ENCODE measurements at places on chromosomes 2 and 18. TPM values are rescaled to one million over a fixed set of nuclear protein-coding genes. Genes with fewer than 3 reads are reported as not detected.

GRCh38 chr18:36514778-36515177 is 217.3 kb downstream of the FHOD3 start:
- no peak for DNase-seq

DNA sequence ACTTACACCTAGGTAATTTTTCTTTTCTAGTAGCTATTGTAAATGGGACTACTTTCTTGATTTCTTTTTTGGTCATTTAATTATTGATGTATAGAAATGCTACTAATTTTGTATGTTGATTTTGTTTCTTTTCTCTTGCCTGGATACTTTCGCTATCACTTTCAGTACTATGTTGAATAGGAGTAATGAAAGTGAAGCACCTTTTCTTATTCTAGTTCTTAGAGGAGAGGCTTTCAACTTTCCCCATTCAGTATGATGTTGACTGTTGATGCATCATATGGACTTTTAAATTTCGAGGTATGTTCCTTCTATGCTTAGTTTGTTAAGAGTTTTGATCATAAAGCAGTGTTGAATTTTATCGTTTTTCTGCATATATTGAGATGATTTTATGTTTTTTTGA is 142.5 kb downstream of the CDH19 start:
- DNase-seq: no peak

DNA sequence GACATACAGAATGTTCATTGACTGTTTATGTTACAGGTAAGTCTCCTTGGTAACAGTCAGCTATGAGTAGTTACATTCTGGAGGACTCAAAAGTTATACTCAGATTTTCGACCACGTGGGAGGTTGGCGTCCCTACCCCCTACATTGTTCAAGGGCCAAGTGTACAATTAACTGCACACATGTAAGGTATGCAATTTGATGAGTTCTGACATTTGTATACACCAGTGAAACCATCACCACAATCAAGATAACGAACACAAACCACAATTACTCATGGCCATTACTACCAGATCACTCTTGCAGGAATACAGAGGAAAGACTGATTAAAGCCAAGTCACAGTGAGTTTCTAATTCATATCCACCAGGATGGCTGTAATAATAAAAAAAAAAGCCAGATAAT is 39.6 kb upstream of the LDLRAD4 start:
- DNase-seq: no peak

- DNase-seq: no peak
Observed at GRCh38 chr2:49943944-49944778, 789.8 kb upstream of the FSHR start.

- DNase-seq: no peak
Observed at GRCh38 chr2:127047054-127047453, 59.9 kb downstream of the BIN1 start.

DNA sequence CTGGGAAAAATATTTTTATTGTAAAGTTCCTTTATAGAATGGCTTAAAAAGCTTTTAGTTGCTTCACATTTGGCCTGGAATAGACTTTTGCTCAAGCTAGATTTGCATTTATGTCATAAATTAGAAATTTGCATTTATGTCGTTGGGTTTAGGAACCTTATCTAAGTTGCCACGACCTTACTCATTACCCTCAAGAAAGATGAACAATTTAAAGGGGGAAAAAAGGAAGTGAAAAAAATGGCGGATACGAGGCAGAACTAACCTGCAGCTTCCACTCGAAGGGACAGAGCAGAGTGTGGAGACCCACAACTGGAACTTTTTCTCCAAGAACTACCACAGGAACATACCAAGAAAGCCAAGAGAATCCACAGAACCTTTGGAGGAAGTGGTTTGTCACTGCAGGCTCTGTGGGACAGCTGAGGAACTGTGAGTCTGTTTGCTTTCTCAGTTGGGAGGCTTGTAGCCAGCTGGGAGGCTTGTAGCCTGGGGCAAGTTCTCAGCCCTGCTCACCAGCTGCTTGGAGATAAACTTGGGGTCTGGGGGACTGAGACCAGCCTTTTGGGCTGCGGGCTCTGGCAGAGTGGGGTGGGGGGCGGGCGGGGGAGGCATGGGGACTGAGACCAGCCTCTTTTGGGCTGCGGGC is 349.9 kb upstream of the MEIS1 start:
- DNase-seq: no peak

The STPG4 gene
- not detected for total RNA-seq

GRCh38 chr18:12159446-12159845 is 65.8 kb downstream of the ANKRD62 start:
- no peak for DNase-seq

DNA sequence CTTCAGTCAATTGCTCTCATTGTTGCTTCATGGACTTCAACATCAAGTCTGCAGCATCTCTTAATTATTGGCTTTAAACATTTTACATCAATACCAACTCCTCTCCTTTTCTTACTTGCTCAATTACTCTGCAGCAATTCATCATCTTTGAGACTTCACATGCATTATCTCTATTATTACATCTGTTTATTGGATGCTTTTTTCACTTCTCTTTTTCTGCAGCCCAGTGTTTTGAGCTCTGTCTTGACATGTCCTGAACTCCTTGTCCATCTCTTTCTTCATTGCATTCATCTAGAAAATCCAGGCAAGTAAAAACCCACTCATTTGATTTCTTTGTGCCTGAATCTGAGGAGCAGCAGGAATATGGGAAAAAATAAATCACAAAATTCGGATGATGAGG is 647.9 kb downstream of the PLCL1 start:
- DNase-seq: no peak

The TEKT4 gene
- not detected for total RNA-seq

DNA sequence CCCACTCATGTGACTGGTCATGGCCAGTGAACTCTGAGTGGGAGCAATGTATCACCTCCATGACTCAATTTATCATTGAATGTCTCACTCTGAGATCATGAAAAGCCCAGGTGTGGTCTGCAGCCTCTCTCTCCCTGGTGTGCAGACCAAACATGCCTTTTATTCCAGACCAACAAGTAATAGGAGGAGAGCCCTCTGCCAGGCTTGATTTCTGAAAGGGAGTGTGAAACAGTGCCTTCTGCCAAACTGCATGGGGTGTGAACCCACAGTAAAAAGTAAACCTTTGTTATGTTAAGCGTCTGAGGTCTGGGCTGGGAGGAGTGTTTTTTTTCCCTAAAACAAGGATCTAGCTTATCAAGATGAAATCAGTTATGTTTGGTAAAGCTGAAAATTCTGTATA is 601.2 kb downstream of the ADCYAP1 start:
- DNase-seq: no peak

The IL37 gene
- not detected for total RNA-seq

The RPRM gene
- total RNA-seq: 4.0 TPM

The PMS1 gene
- total RNA-seq: 21.0 TPM

DNA sequence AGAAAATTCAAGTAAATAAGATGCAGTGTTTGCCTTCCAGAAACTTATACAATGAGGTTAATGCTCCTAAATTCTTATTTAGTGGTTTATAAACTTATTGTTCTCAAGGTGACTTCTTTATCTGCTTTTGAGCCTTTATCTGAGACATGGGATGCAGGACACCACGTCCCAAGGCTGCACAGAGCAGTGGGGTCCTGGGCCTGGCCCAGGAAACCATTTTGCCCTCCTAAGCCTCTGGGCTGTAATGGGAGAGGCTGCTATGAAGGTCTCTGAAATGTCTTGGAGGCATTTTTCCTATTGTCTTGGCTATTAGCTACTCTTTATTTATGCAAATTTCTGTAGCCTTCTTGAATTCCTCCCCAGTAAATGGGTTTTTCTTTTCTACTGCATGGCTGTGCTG is 652.6 kb upstream of the SETBP1 start:
- no peak for DNase-seq

DNA sequence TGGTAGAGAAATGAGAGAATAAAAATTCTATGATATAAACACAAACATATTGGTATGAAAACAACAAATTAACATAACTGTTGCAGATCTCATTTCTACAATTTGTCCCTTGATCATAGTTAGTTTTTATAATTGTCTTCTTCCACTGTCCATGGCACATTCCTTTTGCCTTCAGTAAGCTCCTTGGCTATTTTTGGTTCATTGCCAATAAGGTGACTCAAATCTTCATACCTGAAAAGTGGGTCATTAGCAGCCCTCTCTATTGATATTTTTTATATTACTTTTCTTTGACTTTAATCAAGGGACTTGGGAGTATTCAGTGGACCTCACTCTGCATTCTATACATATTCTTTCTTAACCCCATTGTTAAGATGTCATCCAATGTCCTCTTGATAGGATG is 552.9 kb downstream of the TDRD15 start:
- DNase-seq: no peak

The MC4R gene
- not detected for total RNA-seq

DNA sequence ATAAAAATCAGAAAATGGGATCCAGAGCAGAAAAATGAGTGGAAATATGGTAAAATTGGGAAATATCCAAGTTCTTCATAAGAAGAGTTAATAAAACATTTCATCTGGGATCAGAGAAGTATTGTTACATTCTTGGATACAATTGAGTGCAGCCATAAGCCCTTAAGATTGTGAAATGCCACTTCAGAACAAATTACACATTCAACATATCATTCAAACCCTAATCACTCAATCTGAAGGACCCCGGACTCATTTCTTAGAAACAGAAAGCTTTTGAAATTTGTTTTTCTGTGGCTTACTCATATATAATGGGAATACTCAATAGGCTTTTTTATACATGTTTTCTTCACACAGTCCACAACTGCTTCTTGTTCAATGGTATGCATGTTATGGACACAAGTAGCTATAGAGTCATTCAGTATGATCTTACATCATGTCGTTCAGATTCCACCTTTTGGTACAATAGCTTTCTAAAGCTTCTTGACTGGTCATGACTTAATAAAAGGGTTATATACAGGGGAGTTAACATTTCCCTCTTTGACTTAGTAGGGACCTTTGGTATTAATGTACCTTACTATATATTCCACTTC is 39.9 kb downstream of the SCN7A start:
- DNase-seq: no peak

DNA sequence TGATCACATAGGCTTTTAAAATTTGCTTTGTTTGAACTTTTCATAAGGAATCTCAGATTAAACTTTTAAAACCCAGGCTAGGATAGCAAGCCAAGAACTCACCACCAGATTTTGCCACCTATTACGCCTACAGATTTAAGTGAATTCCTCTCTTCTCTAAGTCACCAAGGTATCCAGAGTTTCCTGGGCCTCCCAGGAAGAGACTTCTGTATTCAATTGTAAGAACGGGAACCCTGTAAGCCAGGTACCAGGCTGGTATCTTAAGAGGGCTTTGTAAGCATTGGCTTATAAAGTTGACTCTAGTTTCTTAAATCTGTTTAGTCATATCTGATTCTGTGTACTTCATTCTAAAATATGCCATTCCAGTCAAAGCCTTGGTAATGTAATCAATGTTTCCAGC is 285.1 kb downstream of the MBD5 start:
- no peak for DNase-seq

The SKOR2 gene
- not detected for total RNA-seq

The CHRND gene
- total RNA-seq: not detected

DNA sequence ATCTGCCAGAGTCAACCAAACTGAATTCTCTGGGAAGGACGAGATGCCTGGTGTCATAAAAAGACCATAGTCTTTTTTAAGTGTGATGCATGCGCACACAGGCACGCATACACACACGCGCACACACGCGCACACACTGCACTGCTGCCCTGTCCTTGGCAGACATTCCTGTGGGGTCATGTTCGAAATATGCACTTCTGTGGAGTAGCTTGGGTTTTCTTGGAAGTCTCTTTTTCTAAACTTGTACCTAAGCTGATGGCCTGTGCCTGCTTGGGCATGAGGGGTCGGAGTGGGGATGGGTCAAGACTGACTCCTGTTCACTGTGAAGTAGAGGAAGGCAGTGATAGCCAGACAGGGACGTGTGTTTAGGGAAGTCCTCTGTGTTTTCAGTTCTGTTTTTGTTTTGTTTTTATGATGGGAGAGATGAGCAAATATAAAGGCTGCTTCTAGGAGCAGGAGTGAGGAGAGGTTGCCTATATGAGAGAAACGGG is 4.0 kb upstream of the RMC1 start:
- DNase-seq: no peak

DNA sequence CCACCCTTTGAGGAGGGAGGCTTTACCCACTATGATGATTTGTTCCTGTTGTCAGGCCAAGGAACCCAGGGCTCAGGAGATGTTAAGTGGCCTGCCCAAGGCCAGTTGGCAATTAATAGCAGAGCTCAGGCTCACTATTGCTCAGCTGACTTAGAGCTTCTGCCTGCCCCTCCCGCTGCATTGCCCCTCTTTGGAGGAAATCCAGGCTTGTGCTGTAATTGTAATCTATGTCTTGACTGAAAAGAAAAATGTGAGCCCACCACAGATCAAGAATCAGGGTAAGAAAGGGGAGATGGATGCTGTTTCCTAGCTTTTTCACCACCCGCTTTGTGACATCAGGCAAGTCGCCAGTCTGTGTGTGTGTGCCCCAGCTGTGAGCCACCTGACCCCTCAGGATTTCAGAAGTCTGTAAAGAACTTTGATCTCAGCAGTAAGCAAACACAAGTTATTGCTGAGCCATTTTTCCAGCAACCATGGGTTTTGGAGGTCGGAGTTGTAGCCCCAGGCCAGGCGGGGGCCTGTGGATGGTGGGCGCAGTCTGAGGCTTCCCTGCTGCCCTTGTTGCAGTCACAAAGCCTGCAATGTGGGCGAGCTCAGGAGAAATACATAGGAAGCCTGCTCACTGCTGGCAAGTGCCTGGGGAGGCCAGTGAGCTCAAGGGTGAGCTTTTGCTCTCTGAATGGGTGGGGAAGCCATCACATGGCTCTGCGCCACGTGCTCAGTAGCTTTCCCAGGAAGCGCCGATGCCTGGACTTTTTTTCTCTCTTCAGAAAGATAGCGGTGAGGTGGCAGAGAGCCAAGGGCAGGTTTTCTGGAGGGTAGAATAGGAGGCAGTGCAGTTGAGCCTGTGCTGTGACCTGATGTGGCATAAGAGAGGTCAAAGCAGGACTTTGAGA is 6.1 kb downstream of the CABLES1 start:
- no peak for DNase-seq
